ENCODE measurements at places on chromosomes 12 and 14.

DNA sequence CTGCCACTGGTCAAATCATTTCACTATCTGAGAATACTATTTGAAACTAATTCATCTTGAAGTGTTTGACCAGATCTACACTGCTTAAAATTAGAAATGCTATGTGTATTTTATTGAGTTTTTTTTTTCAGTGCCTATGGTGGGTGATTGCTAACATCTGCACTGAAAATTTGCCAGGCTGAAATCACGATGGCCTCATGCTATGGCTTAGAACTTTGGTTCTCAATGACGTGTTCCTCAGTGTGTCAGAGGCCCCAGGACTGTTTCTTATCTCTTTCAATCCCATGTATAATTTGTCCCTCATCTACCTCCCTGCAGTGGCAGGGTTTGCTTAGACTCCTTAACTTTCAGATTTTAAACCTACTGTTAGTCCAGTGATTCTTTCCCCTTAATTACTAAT lies 36.2 kb upstream of the NKX2-8 start:
- no peak for DNase-seq

DNA sequence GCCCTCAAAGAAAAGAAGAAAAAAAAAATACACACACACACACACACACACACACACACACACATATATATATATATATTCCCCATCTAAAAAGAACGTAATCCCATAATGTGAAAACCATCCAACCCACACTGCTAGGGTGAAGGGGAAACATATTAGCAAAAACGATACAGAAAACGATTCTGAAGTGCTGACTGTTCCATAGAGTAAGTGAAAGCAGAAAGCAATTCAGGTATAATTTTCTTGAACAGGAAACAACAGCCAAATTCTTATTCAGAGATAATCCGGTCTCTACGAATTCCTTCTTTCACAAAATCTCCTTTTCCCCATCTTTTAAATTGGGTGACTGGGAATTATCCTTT lies 393.5 kb downstream of the NOVA1 start:
- DNase-seq = no peak

DNA sequence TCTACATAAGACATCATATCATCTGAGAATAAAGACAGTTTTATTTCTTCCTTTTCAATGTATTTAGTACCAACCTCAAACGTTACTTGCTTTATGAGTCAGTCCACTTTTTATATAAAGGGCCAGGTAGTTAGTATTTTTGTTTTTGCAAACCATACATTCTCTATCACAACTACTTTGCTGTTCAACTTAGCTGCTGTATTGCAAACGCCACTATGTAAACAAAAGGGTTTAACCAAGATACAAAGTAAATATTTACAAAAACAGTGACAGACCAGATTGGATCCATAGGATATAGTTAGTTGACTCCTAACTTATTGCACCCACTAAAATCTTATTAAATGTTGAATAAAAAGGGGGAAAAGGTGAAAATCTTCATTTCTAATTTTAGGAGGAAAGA lies 87.7 kb upstream of the FOXG1 start:
- no peak for DNase-seq

DNA sequence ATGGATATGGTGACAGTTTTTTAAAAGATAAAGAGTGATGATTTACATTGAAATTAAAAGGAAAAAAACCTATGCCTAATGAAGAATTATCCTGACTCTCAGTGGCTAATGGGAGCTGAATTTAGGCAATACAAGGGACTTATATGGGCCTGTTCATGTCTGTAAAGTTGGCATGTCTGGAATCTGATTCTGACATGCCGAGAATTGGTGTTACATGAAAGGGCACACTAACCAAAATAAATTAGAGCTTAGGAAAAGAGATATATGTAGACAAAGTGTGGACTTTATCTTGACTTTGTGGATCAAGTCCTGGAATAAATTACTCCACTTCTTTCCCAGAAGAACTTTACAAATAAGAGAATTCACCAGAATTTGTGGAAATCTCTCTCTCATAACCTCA lies 1.1 kb downstream of the TDG start:
- DNase-seq = no peak

DNA sequence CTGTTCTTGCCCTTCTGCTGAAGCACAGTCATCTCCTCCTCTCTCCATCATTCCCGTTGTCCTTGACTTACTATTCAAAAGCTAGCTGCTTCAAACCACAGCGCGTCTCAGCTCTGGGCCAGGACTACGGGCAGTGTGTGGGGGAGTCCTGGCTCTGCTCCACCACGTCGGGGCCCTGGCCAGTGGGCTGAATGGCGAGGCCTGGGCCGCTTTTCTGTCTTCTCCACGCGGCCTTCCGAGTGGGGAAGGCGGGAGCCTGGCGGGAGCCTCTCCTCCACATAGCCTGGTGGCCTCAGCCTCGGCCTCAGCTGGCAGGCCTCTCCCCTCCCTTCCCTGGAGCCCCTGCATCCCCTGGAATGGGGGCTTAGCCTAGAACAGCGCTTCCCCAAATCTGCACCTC lies 16.5 kb downstream of the ANKRD9 start:
- no peak for DNase-seq

GRCh38 chr14:79836577-79836976 lies 374.7 kb downstream of the DIO2 start:
- no peak for DNase-seq

DNA sequence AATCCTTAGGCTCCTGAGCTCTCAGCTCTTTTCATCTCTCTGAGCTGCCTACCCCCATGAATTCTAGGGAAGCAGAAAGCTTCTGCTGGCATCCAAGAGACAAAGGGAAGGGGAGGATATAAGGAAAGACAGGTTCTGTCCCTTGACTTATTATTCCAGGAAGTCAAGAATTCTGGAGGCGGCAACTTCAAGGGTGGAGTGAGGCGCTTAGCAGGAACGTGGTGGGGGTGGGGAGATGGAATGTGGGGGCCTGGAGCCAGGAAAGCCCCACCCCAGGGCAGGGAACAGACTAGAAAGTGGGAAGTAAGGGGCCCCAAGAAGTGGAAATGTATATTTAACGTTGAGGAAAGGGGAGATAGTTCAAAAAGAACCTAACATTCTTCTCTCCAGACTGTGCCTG lies 1.4 kb downstream of the CALCOCO1 start:
- DNase-seq = no peak

GRCh38 chr12:93266-94005 lies 26.9 kb downstream of the IQSEC3 start:
- DNase-seq = no peak

GRCh38 chr14:104143521-104144452 lies 5.4 kb downstream of the KIF26A start:
- no peak for DNase-seq

DNA sequence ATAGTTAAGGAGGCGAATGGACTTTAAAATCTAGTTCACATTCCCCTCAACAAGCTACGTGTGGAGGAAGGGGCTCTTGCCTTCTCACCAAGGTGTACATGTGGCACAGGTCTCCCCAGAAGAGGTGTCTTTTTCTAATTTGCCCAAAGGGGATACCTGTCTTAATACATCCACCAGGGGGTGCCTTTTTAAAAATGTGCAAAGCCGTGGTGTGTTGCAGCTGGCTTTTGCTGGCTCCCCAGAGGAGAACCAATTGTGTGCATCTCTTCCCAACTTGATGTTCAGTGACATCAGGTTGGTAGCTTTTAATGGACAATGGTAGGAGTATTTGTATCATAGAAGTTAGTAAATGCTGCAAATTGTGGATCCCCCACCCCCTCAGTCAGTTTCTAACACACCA lies 33.8 kb downstream of the CREBL2 start:
- DNase-seq = no peak

GRCh38 chr12:116194935-116195431 lies 82.5 kb downstream of the MED13L start:
- DNase-seq = no peak

DNA sequence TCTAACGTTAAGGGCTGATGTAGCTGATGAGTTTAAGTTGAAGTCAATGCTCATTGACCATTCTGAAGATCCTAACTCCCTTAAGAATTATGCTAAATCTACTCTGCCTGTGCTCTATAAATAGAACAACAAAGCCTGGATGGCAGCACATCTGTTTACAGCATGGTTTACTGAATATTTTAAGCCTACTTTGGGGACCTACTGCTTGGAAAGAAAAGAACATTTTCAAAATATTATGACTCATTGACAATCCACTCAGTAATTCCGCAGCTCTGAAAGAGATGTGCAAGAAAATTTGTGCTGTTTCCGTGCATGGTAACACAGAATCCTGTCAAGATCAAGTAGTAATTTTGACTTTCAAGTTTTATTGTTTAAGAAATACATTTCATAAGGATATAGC lies 35.0 kb upstream of the NAV3 start:
- no peak for DNase-seq

Measured in iPS DF 6.9 (cell line).